ENCODE measurements at places on chromosomes 1 and 21.

DNA sequence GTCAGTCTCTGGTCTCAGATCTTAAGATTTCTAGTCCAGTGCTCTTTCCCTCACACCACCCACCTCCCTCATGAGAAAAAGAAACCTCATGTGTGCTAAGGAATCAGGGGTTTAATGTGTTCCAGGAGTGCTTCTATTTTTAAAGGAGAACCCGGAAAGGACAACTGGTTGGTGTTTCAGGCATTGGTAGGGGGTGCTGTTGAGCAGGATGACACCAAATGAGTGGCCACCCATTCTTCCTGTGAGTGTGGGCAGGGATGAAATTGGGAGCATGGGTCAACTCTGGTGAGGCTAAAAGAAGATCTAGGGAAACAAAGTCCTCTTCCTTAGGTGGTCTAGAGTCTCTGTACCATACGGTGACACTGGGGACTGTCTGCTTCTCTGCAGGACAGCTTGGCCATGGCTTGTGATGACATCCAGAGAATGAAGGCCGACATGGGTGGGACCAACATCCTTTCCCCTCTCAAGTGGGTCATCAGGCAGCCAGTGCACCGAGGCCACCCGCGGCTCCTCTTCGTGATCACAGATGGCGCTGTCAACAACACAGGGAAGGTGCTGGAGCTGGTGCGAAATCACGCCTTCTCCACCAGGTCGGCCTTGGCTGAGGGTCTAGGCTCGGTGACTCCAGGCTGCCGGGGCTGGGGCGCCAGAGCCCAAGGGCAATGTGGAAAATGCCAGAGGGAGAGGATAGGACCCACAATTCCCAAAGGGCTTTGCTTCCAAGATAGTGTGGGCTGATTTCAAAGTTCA is 39.3 kb downstream of the VWA5B1 start:
- no peak for DNase-seq

- peak; percentile 77 for DNase-seq
These were observed 28.0 kb upstream of the RNF2 start for GRCh38 chr1:185017338-185017737.

DNA sequence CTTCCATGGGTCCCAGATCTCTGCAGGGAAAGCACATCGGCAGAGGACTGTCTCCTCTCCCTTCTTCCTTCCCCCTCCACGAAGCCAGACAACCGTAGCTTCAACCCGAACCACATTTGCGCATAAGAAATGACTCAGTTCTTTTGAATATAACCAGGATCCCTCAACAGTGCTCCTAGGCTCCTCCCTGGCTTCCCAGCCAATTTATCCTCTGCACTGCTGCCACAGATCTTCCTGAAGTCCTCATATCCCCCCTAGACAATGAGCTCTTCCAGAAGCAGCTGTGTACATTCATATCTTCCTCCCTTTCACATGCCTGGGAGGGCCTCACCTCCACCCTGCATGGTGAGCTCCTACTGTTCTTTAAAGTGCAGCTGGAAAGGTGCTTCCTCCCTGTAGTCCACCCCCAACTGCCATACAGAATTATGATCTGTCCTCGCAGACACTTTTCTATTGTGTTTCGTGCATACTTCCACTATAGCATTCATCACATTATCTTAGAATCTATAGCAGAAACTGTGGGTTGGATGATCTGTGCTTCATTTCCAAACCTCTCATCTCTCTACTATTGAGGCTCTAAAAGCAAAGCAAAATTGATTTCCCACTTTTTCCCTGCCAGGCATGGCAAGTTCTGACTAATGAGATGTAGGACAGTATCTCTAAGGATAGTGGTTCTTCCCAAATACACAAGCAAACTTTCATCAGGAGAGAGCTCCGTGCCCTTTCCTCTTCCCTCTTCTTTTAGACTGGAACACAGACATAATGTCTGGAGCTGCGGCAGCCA is 179.3 kb upstream of the HMGB4 start:
- no peak for DNase-seq

DNA sequence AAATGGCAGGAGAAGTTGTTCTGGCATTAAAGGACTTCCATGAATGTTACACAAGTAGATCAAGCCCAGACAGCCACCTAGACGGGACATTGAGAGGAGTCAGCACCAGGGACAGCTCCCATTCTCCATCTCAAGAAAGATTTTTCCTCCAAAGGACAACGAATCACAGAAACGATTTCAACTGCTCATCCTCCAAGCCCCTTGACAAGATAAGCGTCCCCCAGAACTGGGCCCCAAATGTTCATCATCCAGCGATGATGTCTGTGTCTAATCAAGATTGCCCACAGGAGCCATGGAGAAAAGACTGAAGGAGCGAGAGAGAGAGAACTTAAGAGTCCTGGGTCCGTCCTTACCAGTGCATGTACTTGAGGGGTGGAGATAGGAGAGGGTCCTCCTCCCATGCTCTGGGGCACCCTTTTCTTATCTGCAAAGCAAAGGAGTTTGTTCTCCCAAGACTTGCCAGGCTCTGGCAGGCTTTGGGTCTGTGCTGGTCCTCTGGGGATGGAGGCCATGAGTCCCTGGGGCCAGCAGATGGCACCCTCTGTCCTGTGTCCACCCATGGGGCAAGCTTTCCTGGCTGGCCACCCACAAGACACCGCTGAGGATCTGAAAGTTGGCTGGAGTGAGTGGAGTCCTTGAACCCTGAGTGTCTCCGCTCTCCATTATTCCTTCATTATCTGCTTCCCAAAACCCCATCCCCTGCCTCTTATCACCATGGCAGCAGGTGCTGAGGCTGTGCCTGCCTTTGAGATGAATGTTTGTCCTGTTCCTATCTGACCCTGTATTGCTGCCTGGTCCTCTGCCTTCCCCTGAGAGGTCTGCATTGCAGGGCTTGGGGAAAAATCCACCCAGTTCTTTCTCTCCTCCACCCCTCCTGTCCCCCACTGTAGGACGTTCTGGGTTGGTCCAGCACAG is 164.6 kb downstream of the ACTL8 start:
- DNase-seq: no peak

DNA sequence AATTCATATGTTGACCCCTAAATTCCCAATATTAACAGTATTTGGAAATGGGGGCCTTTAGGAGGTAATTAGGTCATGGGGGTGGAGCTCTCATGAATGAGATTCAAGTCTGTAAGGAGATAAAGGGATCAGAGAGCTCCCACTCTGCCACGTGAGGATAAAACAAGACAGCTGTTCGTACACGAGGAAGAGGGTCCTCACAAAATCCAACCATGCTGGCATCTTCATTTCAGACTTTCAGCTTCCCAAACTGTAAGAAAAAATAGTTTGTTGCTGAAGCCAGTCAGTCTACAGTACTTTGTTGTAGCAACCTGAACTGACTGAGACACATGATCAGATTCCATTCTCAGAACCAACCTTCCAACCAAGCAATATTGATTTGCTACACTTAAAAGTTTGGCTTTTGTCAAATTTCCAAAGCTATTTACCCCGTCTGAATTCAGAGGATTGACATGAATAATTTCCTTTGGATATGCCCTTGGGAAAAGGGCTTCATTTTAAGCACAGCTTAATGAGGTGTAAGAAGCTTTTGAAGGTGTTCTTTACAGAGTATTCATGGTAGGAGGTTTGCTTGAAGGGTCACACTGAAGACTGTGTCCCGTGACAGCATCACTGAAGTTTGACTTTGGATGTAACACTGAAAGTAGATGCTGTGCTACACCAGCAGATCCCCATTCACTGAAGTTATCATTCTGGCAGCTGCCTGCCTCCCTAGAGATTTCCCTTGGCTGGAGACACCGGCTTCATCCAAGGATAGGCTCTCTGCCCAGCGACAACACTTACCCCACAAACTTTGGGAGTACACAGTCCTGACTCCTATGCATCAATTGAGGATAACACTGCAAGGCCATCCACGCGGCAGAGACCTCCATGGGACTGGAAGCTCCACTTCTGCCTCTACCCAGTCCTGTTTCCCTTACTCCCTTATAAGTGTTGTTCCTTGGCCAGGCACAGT is 4.9 kb upstream of the OMA1 start:
- DNase-seq: no peak

DNA sequence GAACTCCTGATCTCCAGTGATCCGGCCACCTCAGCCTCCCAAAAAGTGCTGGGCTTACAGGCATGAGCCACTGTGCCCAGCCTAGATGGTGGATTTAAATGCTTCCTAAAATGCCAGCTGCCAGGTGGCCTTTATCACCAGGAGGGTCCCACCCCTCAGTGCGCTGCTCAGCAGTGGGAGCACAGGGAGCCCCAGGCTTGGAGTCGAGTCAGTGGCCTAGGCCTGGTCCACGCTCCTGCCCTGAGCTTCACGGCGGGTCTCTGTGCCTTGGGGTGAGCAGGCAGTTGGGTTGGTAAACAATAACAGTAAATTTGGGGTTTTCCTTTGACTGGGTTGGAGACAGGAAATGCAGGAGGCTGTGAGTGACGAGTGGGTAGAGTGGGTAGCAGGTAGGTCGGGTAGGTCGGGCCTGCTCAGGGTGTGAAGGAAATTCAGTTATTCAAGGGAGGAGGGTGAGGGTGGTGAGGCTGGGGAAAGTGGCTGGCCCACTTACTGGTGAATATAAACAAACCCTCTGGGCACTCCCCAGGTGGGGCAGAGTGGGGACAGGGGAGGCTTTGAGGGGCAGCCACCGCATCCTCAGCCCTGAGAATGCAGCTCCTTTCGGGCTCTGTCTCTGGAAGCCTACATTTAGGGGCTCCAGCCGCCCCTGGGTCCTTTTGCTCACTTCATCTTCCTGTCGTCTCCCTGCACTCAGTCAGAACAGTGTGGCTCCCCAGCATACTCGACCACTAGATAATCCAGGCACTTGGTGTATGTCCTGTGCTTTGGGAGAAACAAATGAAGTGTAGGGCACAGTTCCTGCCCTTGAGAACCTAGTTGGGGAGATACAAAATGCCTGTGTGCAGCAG is 33.5 kb upstream of the IL19 start:
- DNase-seq: no peak

GRCh38 chr1:214603819-214604252 is 841 bp downstream of the CENPF start:
- DNase-seq: no peak

GRCh38 chr1:225998560-225999226 is 450 bp downstream of the SDE2 start:
- DNase-seq: no peak
